ENCODE measurements at places on chromosomes 7 and 10.

DNA sequence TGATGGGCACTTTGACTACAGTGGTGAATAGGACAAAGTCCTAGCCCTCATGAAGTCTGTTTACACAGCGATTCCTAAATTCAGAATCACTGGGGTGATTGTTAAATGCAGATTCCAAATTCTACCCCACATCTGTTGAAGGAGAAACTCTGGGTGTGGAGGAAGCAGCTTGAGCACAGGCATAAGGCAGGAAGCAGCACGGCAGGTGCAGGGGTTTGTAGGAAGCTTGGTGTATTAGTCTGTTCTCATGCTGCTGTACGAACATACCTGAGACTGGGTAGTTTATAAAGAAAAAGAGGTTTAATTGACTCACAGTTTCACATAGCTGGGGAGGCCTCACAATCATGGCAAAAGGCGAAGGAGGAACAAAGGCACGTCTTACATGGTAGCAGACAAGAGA, 5.1 kb downstream of the AKR1E2 start:
- DNase-seq = no peak

DNA sequence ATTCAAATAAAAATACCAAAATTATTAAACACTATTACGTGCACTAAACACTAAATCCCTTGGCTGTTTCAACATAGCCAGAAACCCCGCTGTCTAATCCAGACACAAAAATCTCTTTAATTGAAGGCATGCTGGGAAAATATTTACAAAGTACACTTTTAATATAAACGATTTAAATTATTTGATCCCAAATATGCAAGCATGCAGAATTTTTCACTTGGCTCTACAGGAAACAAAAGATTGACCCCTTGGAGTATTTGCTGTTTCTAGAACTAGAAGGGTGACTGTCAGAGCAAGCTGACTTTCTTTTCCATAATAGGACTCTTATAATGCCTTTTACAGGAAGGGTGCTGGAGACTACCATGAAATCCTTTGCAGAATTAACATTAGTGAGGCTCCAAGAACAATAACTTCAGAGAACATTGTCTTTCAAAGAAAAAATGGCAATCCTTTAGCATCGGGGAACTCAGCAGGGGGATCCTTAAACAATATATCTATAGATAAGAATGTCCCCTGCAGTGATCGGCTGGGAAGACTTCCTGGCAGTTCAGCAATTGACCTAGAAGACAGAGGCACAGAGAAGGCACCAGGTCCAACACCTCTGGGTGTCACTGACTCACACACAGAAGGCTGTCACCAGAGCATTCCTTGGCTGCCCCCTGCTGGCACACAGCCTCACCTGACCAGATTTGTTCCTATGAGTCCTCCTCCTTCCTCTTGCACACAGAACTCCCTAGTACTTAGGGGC, 55.8 kb upstream of the MRLN start:
- peak; percentile 80 for DNase-seq

DNA sequence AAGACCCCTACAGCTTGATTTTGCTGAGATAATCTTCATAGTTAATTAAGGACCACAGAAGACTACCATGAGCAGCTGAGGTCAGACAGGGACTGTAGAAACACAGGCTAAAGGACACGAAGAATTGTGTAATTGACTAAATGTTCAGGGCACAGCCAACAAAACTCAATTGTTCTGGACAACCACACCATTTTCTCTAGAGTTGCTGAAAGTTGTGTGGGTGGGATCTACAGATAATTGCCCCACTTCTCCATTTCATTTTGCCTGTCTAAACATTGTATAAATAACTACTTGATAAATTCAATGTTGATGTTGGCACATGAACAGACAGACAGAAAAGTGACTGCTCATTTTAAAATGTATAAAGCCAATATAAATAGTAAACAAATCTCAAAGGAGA, 39.0 kb upstream of the SLC16A12 start:
- DNase-seq = no peak

GRCh38 chr10:4519658-4520402, 306.2 kb upstream of the AKR1E2 start:
- DNase-seq = peak; percentile 32

GRCh38 chr10:17203416-17203815, 1.9 kb upstream of the TRDMT1 start:
- no peak for DNase-seq

GRCh38 chr7:105502173-105502572, 19.9 kb downstream of the PUS7 start:
- no peak for DNase-seq

GRCh38 chr10:29736366-29737073, 101.7 kb upstream of the SVIL start:
- DNase-seq = peak; percentile 81

- no peak for DNase-seq
Measured at GRCh38 chr7:19112274-19113001, 5.0 kb downstream of the TWIST1 start.

DNA sequence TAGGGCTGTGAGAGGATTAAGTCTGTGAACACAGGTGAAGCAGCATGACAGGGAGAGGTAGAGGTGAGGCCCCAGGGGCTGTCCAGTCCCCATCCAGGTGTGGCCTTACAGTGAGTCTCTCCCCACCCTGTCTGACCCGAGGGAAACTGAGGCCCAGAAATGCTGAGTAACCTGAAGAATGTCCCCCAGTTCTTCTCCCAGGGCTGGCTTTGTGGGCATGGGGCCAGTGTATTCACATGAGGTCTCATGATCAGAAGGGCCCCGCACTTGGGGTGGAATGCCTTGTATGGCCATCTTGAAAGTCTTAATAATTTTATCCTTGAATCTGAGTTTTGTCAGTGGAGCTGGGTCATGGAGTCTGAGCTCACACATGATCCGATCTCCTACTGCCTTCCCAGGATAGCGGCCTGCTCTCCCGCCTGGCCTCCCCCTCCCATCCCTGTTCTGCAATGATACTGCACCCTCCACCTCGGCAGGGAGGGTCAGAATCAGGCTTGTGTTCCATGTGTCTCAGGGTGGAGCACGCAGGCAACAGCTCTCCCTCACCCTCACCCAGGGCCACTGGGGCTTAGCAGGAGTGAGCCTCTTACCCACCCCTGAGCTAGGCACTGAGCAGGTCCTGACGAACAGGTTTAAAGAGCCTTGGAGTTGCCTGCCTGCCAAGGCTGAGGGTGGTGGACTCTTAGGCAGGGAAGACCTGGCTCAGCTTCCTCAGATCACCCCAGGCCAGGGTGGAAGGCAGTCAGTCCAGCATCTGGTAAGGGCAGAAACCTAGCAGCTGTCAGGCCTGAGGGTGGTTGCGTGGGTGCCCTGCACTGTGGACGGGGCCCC, 41.4 kb upstream of the NPFFR1 start:
- no peak for DNase-seq

DNA sequence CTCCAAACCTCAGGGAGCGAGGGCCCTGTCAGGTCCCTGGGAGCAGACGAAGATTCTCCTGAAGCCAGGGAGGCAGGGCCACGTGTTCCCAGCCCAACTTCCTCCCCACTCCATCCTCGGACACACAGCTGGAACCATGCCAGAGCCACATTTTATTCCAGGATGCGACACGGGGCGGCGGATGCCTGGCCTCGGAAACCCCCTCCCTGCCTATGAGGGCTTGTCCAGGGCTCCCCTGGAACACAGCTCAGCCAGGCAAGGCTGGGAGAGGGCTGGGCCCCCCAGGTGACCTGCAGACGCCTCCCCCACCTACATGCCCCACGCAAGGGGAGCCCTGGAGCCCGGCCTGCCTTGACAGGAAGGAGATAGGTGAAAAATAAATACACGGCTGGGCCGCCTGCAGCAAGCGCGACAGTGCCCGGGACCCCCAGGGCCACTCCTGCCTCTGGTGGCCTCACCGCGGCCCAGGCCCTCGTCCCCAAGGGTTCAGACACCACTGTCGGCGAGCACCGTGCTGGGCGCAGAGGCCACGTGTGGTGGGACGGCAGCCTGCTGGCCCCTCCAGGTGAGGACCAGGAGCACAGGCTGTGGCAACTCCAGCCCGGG, 21.5 kb downstream of the GET4 start:
- DNase-seq = peak; percentile 66

- no peak for DNase-seq
Measured at GRCh38 chr7:89839329-89839728, 314.9 kb upstream of the STEAP1 start.

DNA sequence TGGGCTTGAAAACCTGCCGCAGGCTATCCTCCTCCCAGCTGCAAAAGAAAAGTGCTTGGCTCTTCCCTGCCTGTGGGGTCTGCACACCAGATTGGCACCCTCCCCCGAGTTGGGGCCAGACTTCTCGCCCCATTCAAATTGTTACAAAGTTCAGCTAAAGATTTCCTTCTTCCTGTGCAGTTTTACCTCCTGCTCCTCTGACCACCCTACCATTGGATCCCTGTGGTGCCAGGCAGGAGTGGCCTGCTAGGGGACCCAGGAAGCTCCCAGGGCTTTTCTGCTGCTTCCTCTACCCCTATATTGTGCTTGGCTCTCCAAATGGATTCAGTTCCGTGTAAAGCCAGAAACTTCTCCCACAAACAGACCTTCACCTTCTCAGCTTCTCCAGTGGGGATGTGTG, 135.1 kb upstream of the GAD2 start:
- no peak for DNase-seq

- peak; percentile 46 for DNase-seq
Measured at GRCh38 chr7:34385384-34385783, 272.6 kb upstream of the NPSR1 start.

DNA sequence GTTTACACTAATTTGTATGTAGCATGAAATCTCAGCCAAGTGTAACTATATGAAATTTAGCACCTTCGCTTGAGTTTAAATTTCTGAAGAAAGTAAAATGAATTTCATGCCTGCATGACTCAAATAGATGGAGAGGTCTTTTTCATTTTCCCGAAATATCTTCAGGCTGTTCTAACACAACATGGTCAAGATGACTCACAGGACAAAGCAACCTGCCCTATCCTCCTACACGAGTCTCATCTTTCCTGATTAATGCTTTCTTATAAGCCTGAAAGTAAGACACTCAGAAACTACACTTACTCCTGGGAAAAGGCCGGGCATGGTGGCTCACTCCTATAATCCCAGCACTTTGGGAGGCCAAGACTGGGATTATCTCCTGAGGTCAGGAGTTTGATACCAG, 41.2 kb downstream of the CH25H start:
- no peak for DNase-seq

- DNase-seq = no peak
Measured at GRCh38 chr7:44384586-44385433, 59.4 kb upstream of the CAMK2B start.

DNA sequence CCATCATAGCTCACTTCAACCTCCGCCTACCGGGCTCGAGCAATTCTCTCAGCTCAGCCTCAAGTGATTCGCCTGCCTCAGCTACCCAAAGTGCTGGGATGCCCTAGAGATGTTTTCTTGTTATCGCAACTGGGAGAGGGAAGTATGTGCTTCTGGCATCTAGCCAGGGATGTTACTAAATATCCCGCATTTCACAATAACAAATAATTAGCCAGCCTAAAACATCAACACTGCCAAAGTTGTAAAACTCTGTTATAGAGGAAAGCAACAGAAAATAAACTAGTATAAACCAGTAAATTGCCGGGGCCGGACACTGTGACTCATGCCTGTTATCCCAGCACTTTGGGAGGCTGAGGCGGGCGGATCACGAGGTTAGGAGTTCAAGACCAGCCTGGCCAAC, 7.2 kb downstream of the INA start:
- DNase-seq = peak; percentile 9

DNA sequence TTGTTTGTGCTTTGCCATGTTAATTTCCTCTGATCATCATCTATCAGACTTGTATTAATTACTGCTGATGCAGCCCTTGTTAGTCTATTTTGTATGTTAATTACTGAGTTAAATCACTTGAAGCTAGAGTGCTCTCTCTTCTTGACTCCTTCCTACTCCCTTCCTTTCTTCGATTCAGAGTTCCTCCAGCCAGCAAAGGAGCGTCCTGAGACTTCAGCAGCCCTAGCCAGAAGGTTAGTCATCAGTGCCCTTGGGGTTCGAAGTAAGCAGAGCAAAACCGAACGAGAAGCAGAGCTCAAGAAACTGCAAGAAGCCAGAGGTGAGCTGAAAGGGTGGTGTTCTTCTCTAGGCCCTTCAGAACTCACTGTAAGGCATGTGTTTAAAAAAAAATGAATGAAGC, 32.1 kb downstream of the LOXL4 start:
- DNase-seq = no peak

DNA sequence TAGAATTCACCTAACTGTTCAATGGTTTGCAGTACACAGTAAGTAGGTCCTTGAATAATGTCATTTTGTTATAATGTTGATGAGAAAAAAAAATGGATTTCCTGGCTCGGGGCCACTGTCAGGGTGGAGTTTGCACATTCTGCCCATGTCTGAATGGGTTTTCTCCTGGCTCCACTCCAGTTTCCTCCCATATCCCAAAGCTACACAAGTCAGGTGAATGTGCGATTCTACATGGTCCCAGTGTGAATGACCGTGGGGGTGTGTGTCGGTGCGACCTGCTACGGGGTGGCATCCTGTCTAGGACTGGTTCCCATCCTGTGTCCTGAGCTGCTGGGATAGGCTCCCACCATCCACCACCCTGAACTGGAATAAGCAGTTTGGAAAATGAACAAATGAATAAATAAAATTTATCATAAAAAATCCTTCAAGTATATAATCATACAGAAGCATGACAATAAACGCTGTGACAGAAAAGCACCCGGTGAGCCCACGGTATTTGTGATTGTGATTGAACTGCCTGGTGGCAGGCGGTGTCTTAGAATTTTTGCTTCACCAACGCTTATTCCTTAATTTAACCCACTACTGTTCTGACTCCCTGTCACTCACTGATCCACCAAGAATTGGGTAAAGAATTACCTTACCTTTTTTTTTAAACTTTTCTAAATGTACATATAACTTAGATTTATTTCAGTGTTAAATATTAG, 114.1 kb downstream of the ICA1 start:
- DNase-seq = no peak

DNA sequence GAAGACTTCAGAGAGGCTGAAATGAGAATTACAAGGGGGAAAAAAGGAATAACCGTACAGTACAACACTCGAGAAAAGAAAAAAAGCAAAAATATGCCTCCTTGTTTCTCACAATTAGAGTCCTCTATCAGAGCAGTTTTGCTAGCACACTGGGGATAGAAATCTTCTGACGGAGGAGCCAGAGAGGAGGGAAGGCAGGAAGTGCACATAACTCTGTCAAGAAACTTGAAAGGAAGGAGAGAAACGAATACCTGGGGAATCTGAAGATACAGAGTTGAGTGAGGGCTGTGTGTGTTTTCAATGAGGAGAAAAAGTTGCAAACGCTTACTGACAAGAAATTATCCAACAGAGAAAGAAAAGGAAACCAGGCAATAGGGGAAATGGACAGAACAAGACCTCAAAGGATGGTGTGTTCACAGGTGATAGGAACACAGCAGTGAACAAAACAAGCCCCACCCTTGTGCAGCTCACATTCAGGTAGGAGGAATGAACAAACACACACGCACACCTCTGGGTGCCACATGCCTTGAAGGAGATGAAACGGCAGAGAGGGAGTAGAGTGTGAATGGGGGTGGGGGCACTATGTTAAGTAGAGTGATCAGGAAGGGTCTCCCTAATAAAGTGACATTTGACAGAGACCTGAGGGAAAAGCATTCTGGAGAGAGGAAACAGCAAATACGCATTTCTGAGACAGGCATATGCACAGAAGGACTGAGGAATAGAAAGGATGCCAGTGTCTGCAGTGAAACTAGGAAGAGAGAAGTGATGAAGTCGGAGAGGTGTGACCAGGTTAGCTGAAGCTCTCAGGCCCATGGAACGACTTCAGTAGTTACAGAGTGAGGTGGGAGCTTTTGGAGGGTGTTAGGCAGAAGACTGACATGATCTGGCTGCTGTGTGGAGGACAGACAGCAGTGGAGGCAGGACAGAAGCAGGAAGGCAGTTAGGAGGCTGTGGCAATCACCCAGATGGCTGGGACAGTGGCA, 46.7 kb upstream of the SPOCK2 start:
- no peak for DNase-seq

All from kidney tubule cell (primary cell).